ENCODE measurements at places on chromosomes 11 and 22.

- DNase-seq, result peak; percentile 65
These were observed at the start of gene LRRC56 for GRCh38 chr11:536841-537621. Gene LRRC56 (plus strand): TSS chr11:537527. CDS start chr11:540685, 3,158 bp downstream.

GRCh38 chr11:35934981-35935380 lies 8.9 kb upstream of the LDLRAD3 start:
- DNase-seq, result peak; percentile 32

DNA sequence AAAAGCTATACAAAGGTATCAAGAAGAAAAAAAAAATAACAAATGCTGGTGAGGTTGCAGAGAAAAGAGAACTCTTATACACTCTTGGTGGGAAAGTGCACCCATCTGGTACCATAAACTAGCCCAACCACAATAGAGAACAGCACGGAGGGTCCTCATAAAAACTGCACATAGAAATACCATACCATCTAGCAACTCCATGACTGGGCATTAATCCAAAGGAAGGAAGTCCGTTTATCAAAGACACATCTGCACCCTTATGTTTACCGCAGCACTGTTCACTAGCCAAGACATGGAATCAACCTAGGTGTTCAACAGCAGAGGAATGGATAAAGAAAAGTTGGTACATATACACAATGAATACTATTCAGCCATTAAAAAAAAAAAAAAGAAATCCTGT lies 10.8 kb upstream of the CLDN5 start:
- DNase-seq, result no peak

DNA sequence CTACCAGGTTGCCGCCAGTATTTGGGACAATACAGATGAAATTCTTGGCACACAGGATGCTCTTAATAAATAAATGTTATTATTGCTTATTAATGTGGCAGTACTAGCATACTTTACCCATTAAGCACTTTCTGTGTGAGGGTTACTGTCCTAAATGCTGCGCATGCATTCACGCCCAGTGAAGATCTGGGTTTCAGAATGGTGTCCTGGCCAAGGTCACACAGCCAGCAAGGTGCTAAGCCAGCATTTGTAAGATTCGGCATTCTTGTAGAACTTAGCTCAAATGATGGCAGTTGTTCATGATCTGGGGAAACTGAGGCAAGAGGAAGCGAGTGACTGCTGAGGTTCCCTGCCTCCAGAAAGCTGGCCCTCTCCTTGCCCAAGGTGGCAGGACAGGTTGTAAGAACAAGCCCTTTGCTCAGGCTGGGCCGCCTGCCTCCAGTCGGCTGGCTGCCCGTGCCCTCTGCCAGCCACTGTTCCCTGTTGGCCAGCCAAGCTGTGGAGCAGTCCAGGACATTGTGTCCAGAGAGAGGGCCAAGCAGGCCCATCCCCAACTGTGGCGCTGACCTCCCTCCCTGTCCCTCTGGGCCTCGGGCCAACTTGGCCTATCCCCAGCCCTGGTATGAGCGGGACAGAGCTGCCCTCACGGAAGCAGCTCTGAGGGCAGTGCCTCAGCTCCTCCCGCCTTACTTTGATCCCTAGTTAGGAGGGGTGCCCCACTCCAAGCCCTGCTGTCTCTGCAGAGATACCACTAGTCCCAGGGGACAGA lies 28.8 kb downstream of the TOB2 start:
- peak; percentile 94 for DNase-seq

DNA sequence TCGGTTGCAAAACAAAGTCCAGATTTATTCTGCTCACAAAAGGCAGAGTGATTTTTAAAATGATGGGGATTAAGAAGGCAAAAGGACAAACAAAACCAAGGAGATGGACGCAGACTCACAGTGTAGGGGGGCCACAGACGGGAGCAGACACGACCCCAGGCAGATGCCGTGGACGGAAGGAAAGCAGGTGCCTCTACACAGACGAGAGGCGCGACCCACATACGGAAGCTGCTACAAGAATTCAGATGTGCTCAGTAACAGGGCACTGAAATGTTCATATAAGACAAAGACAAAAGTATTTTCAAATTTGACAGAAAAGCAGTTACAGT lies 148.9 kb downstream of the BRD1 start:
- no peak for DNase-seq
